NCI-H1105 (cell line): ENCODE measurements at places on chromosomes 11 and 22.
A peak's percentile ranks its signal among the peaks of the same experiment; 100 is the strongest.

- no peak for DNase-seq
Observed at GRCh38 chr11:117517097-117517496, 189.4 kb downstream of the CEP164 start.

- no peak for DNase-seq
Observed at GRCh38 chr11:8277691-8278090, 14.0 kb upstream of the LMO1 start.

DNA sequence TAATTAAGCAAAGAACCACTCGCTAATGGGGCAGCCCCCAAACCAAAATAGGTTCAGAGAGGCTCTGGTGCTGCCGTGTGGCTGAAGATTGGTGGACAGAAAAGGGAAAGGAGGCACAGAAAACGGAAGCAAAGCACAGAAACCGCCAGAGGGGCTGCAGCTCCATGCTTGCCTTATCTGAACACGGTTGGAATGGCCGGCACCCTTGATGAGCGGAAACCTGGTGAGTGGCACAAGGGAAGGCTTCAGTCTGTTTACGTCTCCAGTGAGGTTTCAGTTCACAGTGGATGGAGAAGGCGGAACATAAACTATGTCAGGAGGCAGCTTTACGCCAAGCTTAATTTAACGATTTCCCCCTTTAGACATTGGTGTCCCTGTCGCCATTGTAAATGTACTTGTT lies 5.2 kb upstream of the PRR33 start:
- DNase-seq = no peak

- no peak for DNase-seq
Observed at GRCh38 chr11:132838627-132839026, 693.7 kb downstream of the OPCML start.

- DNase-seq = no peak
Observed at GRCh38 chr11:62013537-62014476, 46.4 kb upstream of the FTH1 start.

GRCh38 chr22:37880668-37881440 lies 25.2 kb upstream of the MICALL1 start:
- DNase-seq = no peak

GRCh38 chr11:102712137-102712536 lies 6.6 kb upstream of the MMP27 start:
- DNase-seq = no peak

DNA sequence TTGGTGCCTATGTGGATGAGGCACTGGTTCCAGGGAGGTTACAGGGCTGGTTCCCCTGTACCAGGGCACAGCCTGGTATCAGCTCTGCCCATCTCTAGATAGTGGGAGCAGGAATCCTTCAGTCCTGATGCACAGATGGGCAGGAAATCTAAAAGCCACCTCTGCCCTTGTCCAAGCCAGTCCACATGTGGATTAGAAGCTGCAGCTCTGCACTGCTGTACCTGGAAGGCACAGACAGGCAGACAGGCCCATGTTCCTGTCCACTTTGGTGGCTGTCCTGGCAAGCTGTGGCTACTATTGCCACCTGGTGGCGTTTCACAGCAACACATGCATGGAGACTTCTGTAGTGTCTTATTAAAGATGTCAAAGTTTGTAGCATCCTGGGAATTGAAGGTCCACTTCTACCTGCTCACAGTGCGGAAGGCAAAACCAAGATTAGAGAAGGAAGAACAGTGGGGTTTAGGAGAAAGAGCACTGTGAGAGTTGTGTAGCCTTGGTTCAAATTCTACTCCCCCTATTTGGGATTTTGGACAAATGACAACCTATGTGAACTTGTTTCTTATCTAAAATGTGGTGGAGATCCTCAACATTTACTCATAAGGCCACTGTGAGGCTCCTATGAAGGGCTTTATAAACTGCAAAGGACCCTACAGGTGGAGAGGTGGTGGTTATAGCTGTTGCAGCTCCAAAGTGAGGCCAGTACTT lies 30.1 kb downstream of the NAV2 start:
- DNase-seq = peak; percentile 59

GRCh38 chr22:32961497-32961896 lies 96.7 kb downstream of the SYN3 start:
- DNase-seq = no peak

- no peak for DNase-seq
Observed at GRCh38 chr11:10481560-10482349, 26.7 kb downstream of the AMPD3 start.

DNA sequence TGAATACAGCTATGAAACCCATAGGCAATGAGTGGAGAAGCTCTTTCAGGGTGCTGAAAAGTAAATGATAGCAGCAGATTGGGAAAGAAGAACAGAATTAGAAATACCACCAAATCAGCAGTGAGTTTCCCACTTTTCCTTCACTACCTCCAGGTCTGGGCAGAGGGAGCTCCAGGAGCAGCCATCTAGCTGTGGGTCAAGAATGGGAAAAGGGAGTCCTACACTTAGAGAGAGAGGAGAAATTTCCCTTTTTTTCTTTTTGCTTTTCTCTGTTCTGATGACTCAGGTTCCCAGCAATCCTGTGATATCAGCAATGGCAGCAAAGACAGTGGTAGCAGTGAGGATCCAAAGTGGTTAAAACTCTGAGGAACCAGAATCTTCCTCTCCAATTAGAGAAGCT lies 263.9 kb downstream of the NXPE2 start:
- no peak for DNase-seq

GRCh38 chr11:13214276-13214675 lies 63.3 kb upstream of the BMAL1 start:
- no peak for DNase-seq

GRCh38 chr22:43698403-43698802 lies 113.7 kb downstream of the EFCAB6 start:
- no peak for DNase-seq

- DNase-seq = no peak
Observed at GRCh38 chr11:9852465-9852864, 188.6 kb downstream of the SWAP70 start.

DNA sequence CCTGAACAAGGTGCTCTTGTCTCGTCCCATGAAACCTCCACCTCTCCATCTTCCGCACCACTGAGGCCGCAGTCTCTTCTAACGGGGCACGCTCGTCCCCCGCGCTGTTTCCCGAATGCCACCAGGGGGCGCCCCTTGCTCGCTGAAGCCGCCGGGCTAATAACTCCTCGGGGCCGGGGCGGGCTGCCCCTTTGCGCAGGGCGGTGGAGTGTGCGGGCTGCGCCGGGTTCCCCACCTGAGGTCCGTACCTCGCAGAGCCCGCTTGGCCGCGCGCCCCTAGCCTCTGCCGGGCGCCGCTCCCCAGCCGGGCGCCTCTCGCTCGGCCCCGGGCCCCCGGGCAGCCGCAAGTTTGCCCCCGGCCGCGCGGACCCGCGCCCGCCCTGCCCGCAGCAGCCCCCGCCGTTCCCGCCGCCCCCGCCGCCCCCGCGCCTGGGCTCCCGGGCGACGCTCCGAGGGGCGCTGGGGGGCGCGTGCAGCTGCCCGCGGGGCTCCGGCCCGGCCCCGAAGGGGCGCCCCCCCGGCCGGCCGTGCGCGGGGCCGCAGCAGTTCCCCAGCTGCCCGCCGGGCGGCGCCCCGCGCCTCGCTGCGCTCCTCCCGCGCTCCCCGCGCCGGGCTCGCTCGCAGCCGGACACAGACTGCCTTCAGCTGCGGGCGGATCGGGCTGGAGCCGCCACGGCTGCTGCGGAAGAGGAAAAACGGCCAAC lies at the start of gene GRIK4:
TSS of gene GRIK4 (plus strand) at position 633 of the 704 bp plus-strand sequence. CDS start 148,571 bp downstream, outside the sequence.
- DNase-seq = peak; percentile 92

GRCh38 chr11:104015649-104016415 lies 20.6 kb upstream of the DDI1 start:
- DNase-seq = no peak

DNA sequence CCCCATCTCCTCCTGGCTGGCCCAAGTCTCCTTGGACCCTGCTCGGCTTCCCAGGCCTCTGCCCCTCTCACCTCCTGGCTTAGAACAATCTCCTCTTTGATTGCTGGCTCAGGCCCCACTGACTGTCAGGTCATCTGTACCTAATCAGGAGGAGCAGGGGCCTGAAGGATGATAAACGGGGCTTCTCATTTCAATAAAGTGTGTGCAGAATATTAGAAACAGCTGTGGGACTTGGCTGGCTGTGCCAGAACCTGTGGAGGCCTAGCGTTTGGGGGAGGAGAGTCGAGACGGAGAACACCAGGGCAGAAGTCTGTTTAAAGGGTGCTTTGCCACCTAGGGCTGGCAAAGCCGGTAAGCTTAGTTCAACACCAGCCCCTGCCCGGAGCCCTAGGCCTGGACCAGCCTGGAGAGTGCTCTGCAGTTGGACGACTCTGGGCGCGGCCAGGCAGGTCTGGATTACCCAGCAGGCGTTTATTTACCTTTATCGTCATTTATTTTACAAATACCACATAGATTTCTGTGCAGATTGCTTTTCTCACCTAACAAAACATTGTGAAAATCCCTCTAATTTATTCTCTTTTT lies 10.1 kb upstream of the VSIG10L2 start:
- no peak for DNase-seq

GRCh38 chr11:109564241-109564640 lies 142.3 kb downstream of the C11orf87 start:
- no peak for DNase-seq

GRCh38 chr11:91081440-91082043 lies 858.7 kb upstream of the CHORDC1 start:
- DNase-seq = no peak

GRCh38 chr11:10455637-10456487 lies 798 bp downstream of the AMPD3 start:
- DNase-seq = peak; percentile 63

DNA sequence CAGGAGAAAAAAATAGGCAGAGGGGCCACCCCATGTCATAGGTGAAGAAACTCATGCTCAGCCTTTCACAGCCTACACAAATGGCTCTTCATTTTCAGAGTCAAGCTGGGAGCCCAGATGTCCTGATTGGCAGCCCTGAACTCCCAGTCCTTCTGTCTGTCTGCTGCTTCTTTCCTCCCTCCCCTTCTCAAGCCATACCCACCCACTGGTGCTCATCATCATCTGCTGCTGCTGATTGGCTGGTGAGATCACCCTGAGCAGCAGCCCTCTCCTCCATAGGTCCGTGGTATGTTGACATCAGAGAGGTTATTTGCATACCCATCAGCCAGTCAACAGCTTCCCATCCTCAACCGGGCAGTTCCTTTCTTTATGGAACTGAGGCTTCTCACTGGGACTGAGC lies 46.1 kb upstream of the PRDM11 start:
- DNase-seq = no peak

DNA sequence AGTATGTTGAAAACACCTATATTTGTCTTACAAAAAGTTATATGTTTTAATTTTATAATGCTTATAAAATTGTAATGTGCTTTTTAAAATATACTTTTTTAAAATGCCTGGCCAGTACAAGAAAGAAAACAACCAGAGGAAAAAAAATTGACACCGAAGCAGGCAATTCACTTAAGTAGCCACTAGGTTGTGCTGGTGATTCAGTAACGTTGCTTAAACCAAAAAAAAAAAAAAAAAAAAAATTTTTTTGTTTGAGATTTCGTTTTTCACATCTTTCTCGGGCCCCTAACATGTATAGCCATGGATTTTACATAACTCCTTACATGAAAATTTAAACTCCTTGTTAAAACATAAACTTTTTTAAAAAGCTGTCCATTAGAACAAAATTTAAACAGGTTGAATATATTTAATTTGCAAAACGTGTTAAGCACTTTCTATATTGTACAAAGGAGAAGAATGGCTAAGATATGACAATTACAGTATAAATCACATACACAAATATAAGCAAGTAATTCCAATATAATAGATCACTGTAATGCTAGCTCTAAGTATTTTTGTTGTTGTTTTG lies 9.2 kb downstream of the OR8B4 start:
- peak; percentile 46 for DNase-seq

- no peak for DNase-seq
Observed at GRCh38 chr11:68835328-68835727, 6.4 kb downstream of the CPT1A start.

DNA sequence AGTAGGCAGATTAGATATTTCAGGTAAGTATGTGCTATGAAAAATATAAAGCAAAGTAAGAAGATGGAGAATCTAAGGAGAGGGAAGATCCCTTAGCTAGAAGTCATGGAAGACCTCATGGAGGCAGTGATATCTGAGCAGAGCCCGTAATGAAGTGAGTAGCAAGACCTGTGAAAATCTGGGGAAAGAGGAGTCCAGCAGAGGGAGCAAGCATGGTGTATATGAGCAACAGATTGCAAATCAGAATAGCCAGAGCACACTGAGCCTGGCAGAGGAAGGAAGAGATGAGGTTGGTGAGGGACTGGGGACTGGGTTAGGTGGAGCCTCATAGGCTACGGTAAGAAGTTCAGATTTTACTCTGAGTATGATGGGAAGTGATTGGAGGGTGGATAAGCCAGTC lies 9.4 kb downstream of the LHFPL7 start:
- DNase-seq = no peak

DNA sequence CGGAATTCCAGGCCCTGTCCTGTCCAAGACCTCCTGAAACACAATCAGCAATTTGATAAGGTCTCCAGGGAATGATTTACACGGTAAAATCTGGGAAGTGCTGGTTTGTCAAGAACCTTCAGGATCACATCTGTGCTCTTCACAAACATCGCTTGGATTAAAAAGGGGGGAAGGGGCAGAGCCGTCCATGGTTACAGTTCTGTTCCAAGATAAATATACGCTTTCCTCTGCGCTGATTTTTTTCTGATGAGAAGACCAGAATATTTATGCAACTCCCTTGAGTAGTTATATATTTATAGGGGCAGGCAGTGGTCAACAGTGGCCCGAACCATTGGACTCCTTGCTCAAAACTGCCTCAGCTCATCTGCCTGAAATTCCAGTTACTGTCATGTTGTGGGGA lies 9.2 kb upstream of the APOL5 start:
- no peak for DNase-seq

DNA sequence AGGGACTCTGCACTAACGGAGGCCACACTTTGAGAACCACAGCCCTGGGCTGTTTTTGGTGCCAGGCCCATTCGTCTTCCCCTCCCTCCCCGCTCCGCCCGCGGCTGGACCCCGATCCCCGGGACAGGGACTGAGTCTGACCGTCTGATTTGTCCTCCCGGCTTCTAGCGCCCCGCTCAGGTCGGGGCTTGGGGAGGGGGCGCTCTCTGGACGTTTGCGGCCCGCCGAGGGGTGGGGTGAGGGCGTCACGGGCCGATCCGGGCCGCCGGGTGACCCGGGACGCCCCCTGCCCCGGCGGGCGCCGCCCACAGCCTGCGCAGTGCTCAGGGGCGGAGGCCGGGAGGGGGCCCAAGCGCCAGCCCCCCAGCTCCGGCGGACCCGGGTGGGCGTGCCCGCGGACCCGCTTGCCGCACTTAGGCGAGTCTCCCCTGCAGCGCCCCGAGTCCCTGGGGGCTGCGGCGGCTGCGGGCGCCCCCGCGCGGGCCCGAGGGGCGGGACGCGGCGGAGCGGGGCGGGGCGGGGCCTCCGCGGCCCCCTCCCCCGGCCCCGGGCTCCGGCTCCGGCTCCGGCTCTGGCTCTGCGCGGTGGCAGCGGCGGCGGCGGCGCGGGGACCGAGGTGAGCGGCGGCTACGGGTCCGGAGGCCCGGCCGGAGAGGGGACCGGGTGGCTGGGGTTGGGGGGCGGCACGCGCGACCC lies 33.7 kb upstream of the PRR5 start:
- no peak for DNase-seq

DNA sequence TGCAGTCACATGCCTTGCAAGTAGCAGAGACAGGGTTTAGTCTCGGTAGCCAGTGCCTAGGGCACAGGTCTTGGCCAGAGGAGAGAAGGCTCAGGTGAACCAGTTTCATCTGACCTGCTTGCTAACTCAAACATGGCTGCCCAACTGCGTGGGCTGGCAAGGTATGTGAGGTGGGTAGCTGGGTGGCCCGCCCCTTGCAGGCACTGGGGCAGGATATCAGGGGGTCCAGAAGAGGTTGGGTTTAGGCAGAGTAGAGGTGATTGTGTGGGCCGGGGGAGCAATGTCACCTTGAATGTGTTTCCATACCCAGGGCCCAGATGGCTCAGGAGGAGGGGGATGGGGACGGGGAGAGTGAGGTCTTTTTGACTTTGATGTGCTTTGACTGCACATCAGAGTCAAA lies 37.7 kb downstream of the ST3GAL4 start:
- DNase-seq = no peak
